Ovary (tissue), 10 donors: ENCODE measurements at places on chromosomes 4 and X. TPM values are rescaled to one million over a fixed set of nuclear protein-coding genes. Genes with fewer than 3 reads are reported as not detected.

GRCh38 chrX:20315140-20315539 lies 48.4 kb upstream of the RPS6KA3 start:
- DNase-seq = no peak

DNA sequence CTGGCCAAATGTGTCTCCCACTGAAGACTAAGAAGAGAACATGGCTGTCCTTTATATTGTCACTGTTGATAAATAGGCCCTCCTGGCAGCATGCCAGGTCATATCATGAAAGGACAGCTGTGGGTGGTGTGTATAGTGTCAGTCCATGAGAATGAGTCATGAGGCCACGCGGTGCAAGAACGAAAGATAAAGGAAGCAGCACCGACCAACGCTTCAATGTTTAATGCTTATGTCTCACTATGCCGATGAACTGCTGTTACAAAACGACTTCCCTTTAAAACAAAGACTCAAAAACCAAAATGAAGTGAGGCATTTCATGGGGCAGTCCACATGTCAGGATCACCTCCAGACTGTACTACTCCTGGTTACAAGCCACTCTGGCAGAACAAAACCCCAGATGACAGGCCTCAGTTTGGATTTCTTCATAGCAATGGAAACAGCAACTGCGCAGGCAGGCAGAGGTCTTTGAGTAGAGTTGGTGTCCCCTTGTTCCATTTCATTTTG lies 5.2 kb upstream of the TCEANC start:
- peak; percentile 44 for DNase-seq

The SAP30 gene
- 14.0 TPM for polyA plus RNA-seq

DNA sequence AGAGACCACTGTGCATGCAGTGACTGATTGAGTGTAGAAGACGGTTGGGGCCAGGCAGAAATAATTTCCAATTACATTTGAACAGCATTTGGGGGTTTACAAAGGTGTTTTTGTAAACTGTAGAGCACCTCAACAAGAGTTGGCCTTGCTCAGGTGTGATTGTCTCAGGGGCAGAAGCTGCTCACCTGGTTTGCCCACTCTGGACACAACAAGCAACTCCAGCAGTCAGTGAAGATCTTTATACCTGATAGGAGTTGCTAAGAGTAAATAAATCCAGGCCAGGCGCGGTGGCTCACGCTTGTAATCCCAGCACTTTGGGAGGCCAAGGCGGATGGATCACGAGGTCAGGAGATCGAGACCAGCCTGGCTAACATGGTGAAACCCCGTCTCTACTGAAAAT lies 221.3 kb downstream of the RAB28 start:
- DNase-seq = no peak

The IL2RG gene
- 24.0 TPM for polyA plus RNA-seq

DNA sequence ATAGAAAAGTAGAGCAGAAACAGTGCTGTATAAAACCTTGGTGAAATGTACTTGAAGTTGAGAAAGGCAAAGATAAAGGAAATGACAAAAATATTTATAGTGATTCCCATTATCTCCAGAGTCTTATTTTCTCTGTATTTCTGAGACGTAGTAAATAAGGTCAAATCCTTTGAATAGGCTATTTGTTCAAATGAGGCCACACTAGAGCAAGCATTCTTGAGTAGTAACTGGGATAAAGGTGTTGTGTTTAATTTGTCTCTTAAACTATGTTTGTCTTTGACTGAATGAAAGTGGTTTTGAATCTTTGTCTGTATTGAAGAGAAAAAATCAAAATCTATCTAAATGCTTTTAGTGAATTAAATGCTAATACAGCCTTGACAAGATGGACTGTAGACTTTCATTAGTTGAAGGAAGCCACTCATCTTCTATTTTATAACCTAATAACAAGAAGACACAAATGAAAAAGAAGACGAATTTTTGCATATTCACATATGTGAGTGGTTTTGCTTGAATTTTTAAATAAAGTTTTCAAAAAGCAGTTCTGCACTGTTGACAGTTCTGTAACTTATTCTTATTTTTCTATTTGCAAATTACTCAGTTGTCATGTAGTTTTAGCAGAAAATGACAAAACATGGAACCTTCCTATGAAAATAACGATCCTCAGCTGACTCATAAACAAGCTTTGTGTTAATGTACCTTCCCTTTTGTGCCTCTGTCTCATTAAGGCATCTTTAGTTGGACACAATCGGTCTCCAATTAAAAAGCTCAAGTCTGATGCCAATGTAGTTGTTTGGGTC lies 94.8 kb upstream of the PCDH18 start:
- DNase-seq = no peak

The P2RY10 gene
- 0.11 TPM for polyA plus RNA-seq

DNA sequence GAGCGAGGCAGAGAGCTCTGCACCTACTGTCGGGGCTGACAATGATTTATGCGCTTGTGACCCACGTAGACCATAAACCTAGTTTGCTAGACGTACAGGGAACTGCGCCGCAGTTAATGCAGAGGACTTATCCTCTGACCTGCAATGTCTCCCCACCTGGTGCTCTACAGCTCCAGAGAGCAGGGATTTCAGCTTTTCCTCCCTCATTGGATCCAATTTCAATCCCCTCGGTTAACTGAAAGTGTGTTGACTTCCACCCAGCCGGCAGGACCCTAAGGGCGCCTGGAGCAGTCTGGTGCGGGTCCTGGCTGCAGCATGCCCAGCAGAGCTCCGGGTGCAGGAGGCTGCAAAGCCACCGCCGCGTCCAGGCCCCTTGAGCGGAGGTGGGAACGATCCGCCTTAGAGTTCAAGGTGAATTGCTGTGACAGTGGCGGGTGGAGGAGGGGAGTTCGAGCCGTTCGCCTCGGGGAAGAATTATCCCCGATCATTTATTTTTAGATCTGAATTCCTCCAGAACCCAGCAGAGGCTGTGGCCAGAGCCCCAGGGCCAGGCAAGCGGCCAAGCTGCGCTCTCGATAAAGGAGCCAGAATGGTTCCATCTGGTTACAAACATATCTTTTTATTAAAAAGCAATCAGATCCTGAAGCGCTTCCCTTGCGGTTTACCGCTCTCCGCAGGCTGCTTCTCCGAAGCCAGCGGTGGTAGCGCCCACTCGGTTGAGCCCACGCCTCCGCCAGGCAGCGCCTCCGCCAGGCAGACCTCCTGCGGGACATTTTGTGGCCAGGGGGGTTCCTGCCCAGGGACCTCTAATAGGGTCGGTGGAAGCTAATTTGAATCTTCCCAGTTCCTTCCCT lies 66.0 kb downstream of the FBXO8 start:
- DNase-seq = no peak

- no peak for DNase-seq
Measured at GRCh38 chr4:80049402-80049801, 23.6 kb downstream of the ANTXR2 start.

The WFS1 gene
- 111 TPM for polyA plus RNA-seq

- DNase-seq = no peak
Measured at GRCh38 chrX:123088331-123088730, 95.7 kb upstream of the GRIA3 start.

GRCh38 chrX:55161581-55161980 lies 58.6 kb upstream of the PAGE5 start:
- DNase-seq = no peak

GRCh38 chr4:154082760-154083535 lies 294.1 kb upstream of the SFRP2 start:
- DNase-seq = no peak
